ENCODE measurements at places on chromosomes 1 and 21.

GRCh38 chr1:69993810-69994209 lies 211.6 kb downstream of the LRRC40 start:
- DNase-seq = no peak

DNA sequence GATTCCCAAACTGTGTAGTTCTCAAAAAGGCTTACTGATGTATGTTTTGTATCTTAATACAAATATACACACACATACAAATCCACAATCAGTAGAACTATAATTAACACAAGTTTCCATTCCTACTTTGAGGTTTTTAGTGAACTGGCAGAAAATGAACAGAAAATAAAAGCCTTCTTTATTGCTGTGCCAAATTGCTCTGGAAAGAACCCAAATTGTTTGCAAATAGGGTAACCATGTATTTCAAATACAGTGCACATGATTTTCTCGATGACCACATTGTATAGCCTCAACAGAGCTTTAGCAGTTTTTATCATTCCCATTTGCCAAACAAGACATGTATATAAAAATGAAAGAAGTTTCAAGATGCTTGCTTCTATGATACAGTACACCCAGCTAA lies 173.3 kb downstream of the COL24A1 start:
- DNase-seq = no peak

DNA sequence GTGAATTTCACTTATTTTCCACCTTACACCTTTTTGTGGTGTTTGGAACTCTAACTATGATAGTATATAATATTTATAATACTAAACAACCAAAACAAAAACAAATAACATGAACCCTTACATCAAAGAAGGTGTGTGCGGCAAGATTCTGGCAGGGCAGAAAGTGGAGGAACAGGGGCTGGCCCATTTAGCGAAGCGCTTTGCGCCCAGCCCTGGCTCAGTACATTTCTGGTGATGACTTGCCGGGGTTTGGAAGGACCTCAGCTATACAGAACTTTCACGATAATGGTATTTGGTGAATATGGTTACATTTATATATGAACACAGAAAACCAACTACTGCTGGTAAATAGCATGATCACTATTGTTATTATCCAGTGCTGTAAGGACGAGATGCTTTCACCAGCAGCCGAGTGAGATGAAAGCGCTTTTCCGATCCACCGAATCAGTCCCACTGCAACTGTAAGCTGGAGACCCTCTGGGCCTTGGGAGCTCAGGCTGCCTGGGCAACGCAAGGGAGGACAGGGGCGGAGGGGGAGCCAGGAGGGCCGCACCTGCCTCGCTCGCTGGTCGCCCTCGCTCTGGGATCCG lies 63.9 kb downstream of the CD247 start:
- DNase-seq = no peak

GRCh38 chr1:115099693-115100050 lies 10.4 kb upstream of the TSPAN2 start:
- DNase-seq = no peak

DNA sequence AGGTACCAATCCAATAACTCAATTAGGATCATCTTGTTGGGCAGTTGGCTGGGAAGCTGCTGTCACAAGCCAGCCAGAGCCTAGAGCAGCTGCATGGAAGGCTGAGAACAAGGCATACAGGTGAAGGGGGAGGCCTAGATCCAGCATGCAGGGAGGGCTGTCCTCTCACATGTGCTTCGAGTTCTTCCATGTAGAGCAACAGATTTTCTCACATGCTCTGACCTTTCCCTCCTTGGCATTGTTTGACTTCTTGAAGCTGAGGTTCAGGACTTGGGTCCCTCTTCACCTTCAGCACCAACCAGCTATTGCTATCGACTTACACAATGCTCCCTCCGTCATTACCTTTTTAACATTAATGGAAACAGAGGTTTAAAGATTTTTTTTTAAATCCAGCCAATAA lies 257.7 kb downstream of the ATG4C start:
- no peak for DNase-seq

DNA sequence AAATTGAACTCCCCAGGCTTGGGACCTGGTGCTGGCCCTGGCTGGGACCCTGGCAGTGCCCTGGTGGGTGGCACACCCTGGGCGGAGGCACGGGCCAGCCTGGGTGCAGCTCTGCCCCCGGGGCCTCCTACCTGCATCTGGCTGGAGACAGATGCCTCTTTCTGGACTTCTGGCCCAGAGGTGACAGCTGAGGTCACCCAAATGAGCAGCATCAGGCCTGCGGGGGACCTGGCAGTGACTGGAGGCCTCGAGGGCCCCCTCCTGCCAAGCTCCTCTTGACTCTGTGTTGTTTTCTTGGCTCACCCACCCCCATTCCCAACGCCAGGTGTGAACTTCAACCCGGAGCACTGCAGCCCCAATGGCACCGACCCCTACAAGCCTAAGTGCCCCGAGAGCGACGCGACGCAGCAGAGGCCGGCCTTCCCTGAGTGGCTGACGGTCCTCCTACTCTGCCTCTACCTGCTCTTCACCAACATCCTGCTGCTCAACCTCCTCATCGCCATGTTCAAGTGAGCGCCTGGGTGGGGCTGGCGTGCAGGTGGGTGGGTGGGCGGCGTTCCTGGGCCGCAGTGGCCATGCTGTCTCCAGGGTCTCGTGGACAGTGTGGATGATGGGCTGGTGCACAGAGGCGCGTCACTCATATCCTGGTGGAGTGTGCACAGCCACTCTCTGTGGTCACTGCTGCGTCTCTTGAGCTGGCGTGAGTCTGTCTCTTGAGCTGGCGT lies 41.6 kb upstream of the LRRC3 start:
- DNase-seq = no peak

DNA sequence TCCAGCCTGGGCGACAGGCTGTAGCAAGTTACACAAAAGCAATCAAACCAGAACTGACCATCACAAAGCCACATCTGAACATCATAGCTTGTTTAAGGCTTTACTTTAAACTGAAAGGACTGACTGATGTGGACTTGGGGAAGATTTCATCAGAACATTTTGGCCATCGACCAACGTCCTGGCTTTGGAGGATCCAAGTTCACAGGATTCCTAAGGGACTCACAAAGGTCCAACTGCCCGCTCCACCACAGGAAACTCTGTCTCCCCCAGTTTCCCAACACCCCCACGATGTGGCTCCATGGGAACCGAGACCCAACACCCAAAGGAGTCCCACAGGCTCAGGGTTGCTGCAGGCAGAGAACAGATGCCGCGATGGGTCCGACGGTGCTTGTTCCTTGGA lies 9.3 kb downstream of the SSU72 start:
- DNase-seq = no peak

GRCh38 chr1:234256359-234256758 lies 116.9 kb upstream of the COA6 start:
- DNase-seq = no peak

GRCh38 chr1:42152119-42152518 lies 1.1 kb upstream of the GUCA2B start:
- DNase-seq = no peak

DNA sequence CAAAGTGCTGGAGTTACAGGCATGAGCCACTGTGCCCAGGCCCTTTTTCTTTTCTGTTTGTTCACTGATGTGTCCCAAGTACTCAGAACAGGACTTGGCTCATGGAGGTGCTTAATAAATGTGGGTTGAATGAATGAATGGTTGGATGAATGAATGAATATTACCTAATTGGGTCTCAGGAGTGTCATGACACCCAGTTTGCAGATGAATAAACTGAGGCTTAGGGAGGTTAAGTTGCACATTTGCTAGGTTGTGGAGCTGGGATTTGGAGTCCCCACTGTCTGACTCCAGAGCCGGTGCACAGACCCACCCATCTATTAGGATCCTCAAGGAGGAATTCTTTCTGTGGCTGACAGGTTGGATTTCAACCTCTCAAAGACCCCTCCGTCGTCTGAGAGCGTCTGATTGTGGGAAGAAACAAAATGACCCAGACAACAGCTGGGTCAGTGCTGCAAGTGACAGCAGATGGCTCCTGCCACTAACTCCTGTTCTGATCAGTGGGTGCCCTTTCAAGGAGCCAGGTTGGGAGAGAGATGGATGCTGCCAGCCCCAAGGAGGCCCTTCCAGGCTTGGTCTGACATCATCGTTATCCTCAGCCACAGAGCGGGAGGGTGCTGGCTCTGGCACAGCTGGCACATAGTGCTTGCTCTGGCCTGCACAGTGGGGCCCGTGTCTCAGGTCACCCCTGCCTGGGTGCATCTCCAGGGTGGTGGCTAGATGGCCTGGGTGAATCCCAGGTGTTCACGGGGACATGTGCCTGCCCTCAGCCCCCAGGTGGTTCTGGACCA lies 24.2 kb downstream of the ARHGEF10L start:
- no peak for DNase-seq

- DNase-seq = no peak
These were observed 362.8 kb downstream of the KCNH1 start for GRCh38 chr1:210771131-210771530.

DNA sequence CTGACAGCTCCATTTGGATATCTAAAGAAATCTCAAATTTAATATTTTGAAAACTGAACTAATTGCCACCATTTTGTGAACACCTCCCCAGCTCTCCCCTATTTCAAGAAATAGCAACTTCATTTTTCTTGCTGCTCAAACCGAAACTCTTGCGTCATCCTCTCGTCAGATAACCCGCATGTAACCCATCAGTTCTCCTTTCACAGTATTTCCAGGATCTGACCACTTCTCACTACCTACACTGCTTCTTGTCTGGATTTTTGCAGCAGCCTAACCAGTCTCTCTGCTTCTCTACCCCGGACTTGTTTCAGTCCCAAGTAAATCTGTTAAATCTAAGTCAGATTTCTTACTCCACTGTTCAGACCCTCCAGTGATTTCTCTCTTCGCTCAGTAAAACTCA lies 75.6 kb downstream of the MTR start:
- DNase-seq = no peak

DNA sequence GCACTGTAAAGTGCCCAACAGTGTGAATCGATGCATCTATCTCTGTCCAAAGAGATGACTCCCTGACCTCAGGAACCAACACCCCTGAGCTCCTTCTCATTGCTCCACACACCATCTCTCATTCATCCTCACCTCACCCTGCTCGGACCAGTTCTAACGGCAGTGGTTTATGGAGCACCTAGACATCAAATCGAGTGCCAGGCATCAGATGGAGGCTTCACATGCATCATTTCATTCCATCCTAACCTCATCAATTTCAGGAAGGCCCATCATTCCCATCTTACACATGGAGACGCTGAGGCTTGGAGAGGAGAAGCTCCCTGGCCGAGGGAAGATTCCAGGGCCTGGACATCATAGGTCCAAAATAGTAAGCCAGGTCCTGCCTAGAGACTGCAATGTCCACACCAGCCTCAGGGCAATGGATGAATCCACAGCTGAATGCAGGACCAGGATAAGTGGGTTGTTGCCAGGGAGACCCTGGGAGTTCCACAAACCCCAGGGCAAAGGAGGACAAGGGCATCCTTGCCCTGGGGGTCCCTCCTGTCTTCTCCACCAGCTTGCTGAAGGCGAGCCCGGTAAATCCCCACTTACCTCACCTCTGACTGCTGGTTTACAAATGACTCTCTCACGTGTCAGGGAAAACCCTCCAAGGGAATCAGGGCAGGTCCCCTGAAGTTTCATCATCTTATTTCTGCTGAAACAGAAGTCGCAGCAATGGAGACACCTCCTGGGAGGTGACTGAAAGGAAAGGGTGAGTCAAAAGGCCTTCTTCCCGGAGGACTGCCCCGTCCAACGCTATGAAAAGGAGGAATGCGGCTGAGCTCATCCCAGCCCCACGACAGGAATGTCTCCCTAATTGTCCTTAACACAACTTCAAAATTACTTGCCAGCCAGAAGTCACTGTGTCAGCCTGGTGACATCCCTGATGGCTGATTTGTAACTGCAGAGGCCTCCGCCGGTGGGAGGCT lies 9.0 kb upstream of the IFFO2 start:
- no peak for DNase-seq
